Kidney epithelial cell (primary cell): ENCODE measurements at places on chromosomes 2 and 18. TPM values are rescaled to one million over a fixed set of nuclear protein-coding genes. Genes with fewer than 3 reads are reported as not detected.

NPAS2 gene
- total RNA-seq, result 11.2 and 12.8 TPM in 2 replicates

PLA2R1 gene
- total RNA-seq, result 2.9 and 3.6 TPM in 2 replicates

TMEM178A gene
- 1.7 and 2.8 TPM in 2 replicates for total RNA-seq

EIF2AK3 gene
- 11.9 and 14.0 TPM in 2 replicates for total RNA-seq

PRSS56 gene
- total RNA-seq, result not detected in 2 replicates

NDC80 gene
- total RNA-seq, result 4.4 and 5.2 TPM in 2 replicates

ATP6V1C2 gene
- total RNA-seq, result 0.04 TPM in 1 of 2 replicates, not detected in the other

STPG4 gene
- total RNA-seq, result not detected in 2 replicates

ICA1L gene
- total RNA-seq, result 7.3 and 7.6 TPM in 2 replicates

RAX gene
- total RNA-seq, result not detected in 2 replicates

LIPG gene
- 196 and 215 TPM in 2 replicates for total RNA-seq

SPP2 gene
- not detected in 2 replicates for total RNA-seq

WDCP gene
- total RNA-seq, result 7.3 and 8.2 TPM in 2 replicates

SP5 gene
- 0.62 TPM in 1 of 2 replicates, not detected in the other for total RNA-seq

SERPINB4 gene
- not detected in 2 replicates for total RNA-seq

CFAP210 gene
- total RNA-seq, result 0.33 TPM in 1 of 2 replicates, not detected in the other

VWC2L gene
- not detected in 2 replicates for total RNA-seq

AAMP gene
- 173 and 174 TPM in 2 replicates for total RNA-seq

IL18RAP gene
- 0.07 TPM in 1 of 2 replicates, not detected in the other for total RNA-seq

IFIH1 gene
- 25.8 and 27.1 TPM in 2 replicates for total RNA-seq

COLEC11 gene
- not detected in 2 replicates for total RNA-seq

RND3 gene
- 231 and 259 TPM in 2 replicates for total RNA-seq

CNDP1 gene
- total RNA-seq, result not detected in 2 replicates

MYO5B gene
- total RNA-seq, result 114 and 118 TPM in 2 replicates

DSG2 gene
- 154 and 155 TPM in 2 replicates for total RNA-seq

MAPRE3 gene
- 4.6 and 5.0 TPM in 2 replicates for total RNA-seq

RPRM gene
- 1.0 and 2.1 TPM in 2 replicates for total RNA-seq

LYG2 gene
- not detected in 2 replicates for total RNA-seq

UPP2 gene
- not detected in 2 replicates for total RNA-seq

DNER gene
- total RNA-seq, result 4.4 and 5.5 TPM in 2 replicates

UGT1A3 gene
- not detected in 2 replicates for total RNA-seq

HRH4 gene
- total RNA-seq, result 0.07 TPM in 1 of 2 replicates, not detected in the other

ZNF532 gene
- 89.5 and 101 TPM in 2 replicates for total RNA-seq

RIT2 gene
- total RNA-seq, result not detected in 2 replicates

ARHGEF4 gene
- 9.3 and 14.9 TPM in 2 replicates for total RNA-seq

VWA3B gene
- total RNA-seq, result not detected in 2 replicates

EIF2AK2 gene
- 23.5 and 25.5 TPM in 2 replicates for total RNA-seq

NAB1 gene
- 21.8 and 25.4 TPM in 2 replicates for total RNA-seq
